ENCODE measurements at places on chromosomes 11 and 22. TPM values are rescaled to one million over a fixed set of nuclear protein-coding genes. Genes with fewer than 3 reads are reported as not detected.

The MUC15 gene
- not detected for polyA plus RNA-seq

The ACRV1 gene
- not detected for polyA plus RNA-seq

The NLRP14 gene
- polyA plus RNA-seq = not detected

The APOA1 gene
- polyA plus RNA-seq = not detected

The CALCA gene
- not detected for polyA plus RNA-seq

The OR10D3 gene
- not detected for polyA plus RNA-seq

- no peak for DNase-seq
Measured at GRCh38 chr11:110738641-110739040, 26.4 kb upstream of the ARHGAP20 start.

DNA sequence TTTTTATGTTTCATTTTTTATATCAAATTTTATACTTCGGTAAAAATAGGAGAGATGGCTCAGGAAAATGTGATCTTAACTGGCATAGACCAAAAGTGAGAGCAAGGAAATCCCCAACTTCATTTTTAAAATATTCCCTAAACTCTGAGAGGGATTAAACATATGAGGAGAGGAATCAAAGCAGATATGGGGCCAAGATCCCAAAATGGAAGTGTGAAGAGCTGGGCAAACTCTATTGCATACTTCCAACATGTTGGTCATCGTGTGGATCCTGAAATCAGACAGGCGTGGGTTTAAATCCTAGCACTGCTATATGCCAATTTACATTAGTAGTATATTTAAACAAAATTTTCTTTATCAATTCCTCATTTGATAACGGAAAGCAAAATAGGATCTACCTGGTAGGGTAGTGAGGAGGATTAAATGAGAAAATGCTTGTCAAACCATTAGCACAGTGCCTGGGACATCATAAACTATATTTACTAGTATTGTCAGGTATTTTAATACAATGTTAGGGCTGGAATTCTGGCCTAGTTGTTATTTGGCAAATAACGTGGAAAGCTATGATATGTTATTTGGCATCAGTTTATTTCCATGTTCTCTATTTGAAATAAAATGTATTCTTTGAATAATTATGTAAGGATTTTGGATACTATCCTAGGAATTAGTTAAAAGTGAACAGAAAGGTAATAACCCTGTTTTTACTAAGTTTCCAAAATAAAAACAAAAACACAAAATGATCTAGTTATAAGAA, 392.8 kb upstream of the CCDC90B start:
- no peak for DNase-seq

DNA sequence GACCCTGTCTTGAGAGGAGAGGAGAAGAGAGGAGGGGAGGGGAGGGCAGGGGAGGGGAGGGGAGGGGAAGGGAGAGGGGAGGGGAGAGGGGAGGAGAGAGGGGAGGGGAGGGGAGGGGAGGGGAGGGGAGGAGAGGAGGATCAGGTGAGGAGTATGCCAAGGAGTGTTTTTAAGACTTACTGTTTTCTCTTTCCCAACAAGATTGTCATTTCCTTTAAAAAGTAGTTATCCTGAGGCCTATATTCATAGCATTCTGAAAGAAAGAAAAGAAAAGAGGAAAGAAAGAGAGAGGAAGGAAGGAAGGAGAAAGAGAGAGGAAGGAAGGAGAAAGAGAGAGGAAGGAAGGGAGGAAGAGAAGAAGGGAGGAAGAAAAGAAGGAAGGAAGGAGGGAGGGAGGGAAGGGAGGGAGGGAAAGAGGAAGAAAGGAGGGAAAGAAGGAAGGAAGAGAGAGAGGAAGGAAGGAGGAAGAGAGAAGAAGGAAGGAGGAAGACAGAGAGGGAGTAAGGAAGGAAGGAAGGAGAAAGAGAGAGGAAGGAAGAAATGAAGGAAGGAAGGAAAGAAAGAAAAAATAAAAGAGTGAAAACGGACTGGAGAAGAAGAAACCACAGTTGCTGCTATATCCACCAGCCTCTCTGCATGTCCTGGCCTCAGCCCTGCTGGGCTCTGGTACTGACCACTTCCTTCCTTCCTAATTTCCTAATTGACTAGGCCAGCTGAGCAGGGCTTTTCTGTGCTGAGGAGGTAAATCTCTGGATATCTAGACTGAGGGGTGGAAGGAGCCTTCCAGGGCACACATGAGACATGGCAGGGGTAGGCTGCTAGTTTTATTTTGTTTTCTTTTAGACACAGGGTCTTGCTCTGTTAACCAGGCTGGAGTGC, 1.1 kb upstream of the SAA1 start:
- no peak for DNase-seq

DNA sequence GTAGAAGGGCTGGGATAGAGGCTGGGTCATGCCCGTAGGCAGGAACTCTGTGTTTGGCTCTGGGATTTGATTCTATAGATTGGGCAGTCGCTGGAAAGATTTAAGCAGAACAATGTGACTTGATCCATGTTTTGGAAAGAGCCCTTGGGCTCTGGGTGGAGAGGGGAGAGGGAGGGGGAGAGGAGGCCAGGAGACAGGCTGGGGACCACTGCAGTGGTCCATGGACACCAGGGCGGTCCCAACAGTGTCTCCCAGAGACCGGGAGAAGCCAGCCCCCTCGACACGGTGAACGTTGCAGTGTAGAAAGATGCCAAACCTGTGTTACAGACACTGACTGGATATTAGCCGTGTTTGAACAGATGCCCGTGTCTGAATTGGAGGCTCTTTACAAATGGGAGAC, 19.5 kb downstream of the PVALB start:
- no peak for DNase-seq

- DNase-seq = no peak
Measured at GRCh38 chr22:37526376-37526775, 7.2 kb upstream of the CARD10 start.

- no peak for DNase-seq
Measured at GRCh38 chr22:37396488-37397084, 30.7 kb downstream of the ELFN2 start.

DNA sequence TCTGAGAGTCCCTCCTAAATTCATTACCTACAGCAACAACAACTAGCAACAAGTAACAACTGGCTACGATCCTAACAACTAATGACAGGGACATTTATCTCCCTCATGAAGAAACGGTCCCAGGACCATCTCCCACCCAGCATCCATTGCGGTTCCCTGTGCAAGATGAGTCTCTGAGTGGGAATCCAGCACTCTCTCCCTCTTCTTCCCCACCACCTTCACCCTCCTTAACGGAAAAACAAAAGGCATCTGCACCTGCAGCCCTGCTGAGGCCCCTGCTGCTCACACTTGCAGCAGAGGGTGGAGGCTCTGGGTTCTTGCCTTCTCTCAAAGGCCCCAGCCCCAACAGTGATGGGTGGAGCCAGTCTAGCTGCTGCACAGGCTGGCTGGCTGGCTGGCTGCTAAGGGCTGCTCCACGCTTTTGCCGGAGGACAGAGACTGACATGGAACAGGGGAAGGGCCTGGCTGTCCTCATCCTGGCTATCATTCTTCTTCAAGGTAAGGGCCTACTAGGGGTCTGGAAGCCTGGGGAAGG, at the start of gene CD3G:
TSS of gene CD3G (plus strand) at position 364 of the 535 bp plus-strand sequence. CDS start at position 444, 80 bp downstream.
- DNase-seq = no peak
